ENCODE measurements at places on chromosomes 13 and 19.

- DNase-seq, result no peak
Measured at GRCh38 chr13:54486421-54487166, 1458.0 kb downstream of the OLFM4 start.

GRCh38 chr19:46524308-46524707, 28.6 kb upstream of the PNMA8B start:
- DNase-seq, result no peak

DNA sequence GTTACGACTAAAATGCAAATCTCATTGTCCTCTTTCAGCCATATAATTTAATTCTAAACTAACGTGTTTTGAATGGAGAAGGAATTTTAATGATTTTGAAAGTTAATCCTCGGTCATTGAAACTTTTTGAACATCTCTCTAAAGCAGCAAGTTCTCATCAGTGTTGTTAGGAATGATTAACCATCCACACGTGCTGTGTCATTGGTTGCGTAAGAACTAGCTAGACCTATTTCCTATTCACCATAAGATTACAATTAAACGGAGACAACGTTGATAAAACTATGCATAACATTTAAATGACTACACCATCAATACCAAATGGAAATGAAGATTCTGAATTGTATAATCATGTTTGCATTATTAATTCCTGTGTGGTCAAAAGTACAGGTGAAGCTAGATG, 155.6 kb upstream of the IRS2 start:
- DNase-seq, result no peak

GRCh38 chr19:45828945-45829344, 13.8 kb upstream of the RSPH6A start:
- DNase-seq, result no peak

DNA sequence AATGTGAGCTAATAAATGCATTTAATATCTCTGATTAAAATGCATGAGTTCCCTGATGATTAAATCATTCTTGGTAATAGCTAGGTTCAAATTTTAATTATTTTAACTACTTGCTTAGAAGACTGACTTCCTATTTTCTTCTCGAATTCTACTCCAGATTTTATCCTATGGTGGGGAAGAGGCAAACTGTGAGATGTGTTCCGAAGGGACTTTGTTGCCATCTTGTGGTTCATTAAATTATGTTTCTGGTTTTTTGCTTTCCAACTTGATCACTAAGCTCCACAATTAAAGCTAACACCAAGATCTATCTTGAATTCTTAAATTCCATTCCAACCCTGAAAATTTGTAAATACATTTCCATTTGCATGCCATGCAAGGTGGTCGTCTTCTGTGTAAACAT, 538.4 kb upstream of the PCDH20 start:
- DNase-seq, result no peak

- no peak for DNase-seq
Measured at GRCh38 chr19:3504735-3505134, 1.4 kb upstream of the FZR1 start.

GRCh38 chr19:9857076-9857721, 22.1 kb downstream of the PIN1 start:
- no peak for DNase-seq

DNA sequence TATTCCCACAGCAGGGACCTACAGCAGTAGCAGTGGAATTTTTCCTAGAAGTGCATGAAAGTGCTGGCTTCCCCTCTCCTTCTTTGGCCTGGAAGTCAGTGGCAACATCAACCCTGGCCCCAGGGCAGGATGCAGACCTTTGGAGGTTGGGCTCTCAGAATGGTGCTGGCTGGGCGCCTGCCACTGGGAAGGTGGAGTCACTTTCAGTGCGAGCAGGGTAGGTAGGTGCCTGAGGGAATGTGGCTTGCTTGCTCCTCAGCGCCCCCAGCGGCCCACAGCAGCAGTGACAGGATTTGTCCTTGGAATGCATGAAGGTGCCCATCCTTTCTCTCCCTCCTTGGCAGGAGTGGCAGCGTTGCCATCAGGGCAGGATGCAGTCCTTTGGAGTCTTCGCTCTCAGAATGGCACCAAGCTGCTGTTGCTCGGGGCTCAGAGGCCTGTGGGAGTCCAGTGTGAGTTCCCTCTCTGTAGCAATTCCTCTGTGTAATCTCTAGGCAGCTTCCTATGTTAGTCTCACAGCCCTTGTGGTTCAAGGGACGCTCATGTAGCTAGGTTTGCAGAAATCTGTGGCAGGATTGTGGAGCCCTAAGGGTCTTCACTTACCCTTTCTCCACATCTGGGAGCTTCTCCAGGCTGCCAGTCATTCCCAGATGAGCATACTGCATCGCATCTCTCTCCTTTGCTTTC, 354.4 kb upstream of the DACH1 start:
- no peak for DNase-seq

GRCh38 chr13:27257648-27258253, 6.4 kb downstream of the RPL21 start:
- DNase-seq, result no peak

GRCh38 chr19:39446365-39447084, 1.1 kb downstream of the SUPT5H start:
- DNase-seq, result no peak

DNA sequence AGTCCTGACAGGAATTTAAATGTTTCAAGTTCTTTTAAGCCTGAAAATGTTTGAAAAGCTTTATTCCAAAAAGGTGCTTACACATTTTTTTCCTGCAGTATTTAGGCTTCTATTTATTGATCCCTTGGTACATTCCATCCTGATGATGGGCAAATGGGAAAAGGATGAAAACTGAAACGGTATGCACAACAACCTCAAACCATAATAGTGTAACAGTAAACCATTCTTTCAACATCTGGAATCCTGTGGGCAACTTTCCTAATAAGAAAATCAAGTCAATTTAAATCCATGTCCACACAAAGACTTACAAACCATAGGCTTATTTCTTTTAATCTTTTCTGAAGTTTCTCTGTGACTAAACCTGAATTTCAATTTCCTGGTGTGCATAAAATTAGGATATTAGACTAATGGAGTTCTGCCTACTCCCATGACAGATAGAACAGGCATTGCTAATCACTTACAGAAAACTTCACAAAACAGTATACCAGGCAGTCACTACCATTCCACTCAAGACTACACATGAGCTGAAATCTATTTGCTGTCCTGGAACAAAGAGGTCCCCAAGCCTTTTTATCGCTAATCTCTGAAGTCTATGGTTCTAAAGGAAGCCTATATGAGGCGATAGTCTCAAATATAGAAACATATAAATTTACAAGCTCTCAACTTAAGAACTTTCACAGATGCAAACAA, 103.3 kb downstream of the DLEU7 start:
- no peak for DNase-seq

DNA sequence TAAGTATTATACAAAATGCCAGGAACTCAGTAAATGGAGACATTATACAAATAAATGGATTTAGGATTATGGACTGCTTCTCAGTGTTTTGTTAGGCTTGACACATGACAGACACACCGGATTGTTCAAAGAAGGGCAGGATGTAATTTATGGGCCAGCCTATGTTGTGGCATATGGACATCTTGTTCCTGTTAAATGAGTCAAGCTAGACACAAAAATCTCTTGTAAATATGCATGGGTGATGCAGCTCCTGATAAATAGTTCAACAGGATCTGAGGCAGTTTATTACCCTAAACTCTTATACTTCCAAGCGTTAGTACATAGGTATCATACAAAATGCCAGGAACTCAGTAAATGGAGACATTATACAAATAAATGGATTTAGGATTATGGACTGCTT, 502.3 kb downstream of the TBC1D4 start:
- DNase-seq, result no peak

GRCh38 chr13:46265292-46265691, 53.6 kb downstream of the LRRC63 start:
- DNase-seq, result no peak

- DNase-seq, result peak; percentile 90
Measured at GRCh38 chr19:55258828-55259539, at the start of gene PPP6R1. Gene PPP6R1 (minus strand): TSS chr19:55259017. CDS start chr19:55247103, 11,914 bp downstream.

DNA sequence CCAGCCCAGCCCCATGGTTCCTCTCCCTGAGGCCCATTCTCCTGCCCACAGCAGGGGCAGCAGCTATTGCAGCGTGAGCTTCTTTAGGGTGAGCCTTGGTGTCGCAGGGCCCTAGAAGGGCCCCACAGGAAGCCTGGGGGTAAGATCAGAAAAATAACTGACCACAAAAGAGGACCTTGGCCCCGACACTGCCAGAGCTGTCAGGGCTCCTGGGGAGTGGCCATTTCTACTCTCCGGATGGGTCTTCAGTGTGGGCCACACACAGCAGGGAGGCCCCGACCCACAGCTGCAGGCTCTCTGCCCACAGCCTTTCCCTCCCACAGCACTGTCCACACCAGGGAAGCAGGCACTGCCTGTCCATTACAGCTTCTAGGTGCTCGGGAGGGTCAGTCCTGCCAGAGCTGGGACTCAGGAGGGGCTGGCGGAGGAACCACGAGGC, 3.5 kb upstream of the SIGLEC8 start:
- no peak for DNase-seq

- no peak for DNase-seq
Measured at GRCh38 chr13:67806796-67807195, 576.7 kb upstream of the PCDH9 start.

DNA sequence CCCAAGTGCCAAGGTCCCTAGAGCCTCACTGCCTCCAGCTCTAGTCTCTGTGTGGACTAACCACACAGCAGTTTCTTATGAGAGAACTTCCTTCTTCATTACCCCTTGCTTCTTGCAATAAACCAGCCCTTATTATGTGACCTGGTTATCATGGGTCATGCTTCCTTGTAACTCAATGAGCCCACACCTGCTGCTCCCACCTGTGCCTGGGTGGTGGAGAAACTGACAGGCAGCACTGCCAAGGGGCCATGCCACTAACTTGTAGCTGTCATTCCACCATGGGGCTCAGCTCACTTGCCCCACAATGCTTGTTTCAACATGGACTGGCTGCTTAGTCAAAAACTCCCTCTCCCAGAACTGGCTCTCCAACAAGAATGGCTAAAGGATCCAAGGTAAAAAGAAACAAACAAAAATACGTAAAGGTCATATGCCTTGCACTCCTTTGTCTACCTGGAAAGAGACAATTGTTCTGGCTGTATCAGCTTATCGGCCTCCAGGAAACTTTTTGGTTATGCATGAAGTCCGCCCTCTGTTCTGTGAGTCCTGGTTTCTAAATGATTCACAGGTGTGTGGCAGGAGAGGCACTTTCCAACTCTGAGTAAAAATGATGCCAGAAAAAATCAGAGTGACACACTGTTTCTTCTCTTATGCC, 446.4 kb downstream of the COG6 start:
- no peak for DNase-seq

DNA sequence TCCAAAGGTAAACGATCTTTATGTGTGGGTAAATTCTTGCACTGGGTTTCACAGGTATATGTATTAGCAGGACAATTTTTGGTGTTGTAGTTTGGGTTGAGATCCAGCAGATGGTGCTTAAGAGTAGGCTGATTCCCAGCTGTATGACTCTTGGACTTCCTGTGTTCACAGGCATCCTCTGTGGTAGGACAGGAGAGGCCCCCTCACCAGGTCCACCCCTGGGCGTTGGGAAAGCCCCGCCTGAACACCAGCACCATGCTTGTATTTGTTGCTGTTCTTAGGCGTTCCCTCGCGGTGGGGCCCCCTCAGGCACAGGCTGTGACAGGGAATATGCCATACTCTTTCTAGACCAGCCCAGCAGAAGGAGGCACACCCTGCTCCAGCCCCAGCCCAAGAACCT, 49.5 kb upstream of the PCDH17 start:
- DNase-seq, result no peak

GRCh38 chr13:27168086-27168485, 3.5 kb downstream of the USP12 start:
- no peak for DNase-seq

- no peak for DNase-seq
Measured at GRCh38 chr19:58154287-58154678, 3.7 kb upstream of the ZNF329 start.

DNA sequence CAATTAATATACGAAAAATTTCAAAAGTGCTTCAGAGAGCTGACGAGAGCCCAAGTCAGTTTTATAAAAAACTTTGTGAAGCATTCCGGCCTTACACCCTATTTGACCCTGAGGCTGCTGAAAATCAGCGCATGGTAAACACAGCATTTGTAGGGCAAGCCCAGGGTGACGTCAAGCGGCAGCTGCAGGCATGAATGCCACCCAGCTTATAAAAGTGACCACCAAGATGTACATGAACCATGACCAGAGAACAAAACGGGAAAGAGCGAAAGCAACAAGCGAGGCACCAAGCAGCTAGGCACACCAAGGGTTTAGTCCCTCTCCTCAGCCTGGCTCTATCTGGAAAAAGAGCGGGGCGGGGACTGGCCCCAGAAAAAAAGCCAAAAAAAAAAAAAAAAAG, 6.0 kb downstream of the SIGLEC11 start:
- no peak for DNase-seq

DNA sequence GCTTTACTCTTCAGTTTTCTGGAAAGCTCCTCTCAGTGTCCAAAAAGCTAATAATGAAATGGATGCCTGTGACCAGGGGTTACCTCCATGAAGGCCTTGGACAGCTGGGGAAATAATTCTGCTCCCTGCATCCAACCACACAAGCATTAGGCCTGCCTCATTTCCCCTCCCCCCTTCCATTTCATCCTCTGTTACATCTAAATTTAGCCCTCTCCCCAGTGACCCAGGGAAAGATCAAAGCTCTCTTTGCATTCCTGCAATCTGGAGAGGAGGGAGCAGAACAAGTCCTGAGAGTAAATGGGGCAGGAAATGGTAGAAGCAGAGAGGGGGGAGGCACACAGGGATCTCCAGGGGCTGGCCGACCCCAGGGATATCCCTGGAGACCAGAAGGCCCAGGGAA, 452.7 kb downstream of the TSHZ3 start:
- no peak for DNase-seq

- DNase-seq, result no peak
Measured at GRCh38 chr13:109547942-109548341, 238.4 kb downstream of the IRS2 start.

DNA sequence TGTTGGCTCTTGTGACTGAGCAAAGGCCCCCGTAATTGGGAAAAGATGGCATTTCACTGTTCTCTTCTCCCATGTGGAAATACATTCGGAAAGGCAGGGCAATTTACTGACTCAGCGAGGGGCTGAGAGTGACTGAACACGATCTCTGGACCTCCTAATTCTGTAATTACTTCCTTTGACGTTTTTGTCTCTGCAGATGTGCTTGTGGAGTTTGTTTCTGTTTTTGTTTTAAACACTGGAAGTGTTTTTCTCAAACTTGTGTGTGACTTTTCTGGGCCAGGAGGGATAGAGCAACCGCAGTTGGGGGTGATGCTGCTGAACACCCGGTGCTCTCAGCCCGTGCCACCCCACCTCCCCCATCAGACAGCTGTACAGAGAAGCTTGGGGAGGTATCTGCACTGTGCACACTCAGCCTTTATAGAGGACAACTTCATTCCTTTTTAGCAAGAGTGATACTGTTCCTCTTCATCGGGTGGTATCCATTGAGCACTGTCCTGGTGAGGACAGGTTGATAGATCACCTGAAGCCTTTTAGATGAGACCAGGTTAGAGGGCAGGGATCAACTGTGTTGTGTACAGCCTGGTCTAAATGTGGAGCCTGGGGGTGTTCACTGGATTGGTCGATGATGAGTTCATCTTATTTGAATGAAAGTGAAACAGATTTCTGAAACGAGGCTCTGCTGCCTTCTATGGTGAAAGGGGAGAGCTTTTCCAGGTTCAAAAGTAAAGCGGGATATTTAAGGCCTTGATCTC, 117.4 kb downstream of the ESD start:
- DNase-seq, result no peak

Data from activated CD4-positive, alpha-beta T cell treated with anti-CD3 and anti-CD28 coated beads for 24 hours (primary cell).